ENCODE measurements at places on chromosomes 7 and 10. TPM values are rescaled to one million over a fixed set of nuclear protein-coding genes. Genes with fewer than 3 reads are reported as not detected.

The GJD4 gene
- total RNA-seq, result not detected

The OR2A5 gene
- not detected for total RNA-seq

The ZPBP gene
- total RNA-seq, result not detected

The VSTM4 gene
- total RNA-seq, result 1.1 TPM

The NPSR1 gene
- total RNA-seq, result not detected

The PLEKHS1 gene
- total RNA-seq, result not detected

The TAS2R5 gene
- 1.5 TPM for total RNA-seq

The GNGT1 gene
- total RNA-seq, result not detected

The MMS19 gene
- total RNA-seq, result 84.4 TPM

The PDZD7 gene
- total RNA-seq, result 2.2 TPM

The LIPM gene
- not detected for total RNA-seq

The SH2D4B gene
- total RNA-seq, result not detected

The FKBP6 gene
- total RNA-seq, result not detected

The MMD2 gene
- total RNA-seq, result not detected

The DENND2A gene
- total RNA-seq, result 42.1 TPM

The ANKRD61 gene
- 0.18 TPM for total RNA-seq

The HOXA2 gene
- total RNA-seq, result not detected

The EFCAB10 gene
- total RNA-seq, result 0.38 TPM

- no peak for DNase-seq
Measured at GRCh38 chr7:150855476-150856302, 3.4 kb downstream of the AOC1 start.

DNA sequence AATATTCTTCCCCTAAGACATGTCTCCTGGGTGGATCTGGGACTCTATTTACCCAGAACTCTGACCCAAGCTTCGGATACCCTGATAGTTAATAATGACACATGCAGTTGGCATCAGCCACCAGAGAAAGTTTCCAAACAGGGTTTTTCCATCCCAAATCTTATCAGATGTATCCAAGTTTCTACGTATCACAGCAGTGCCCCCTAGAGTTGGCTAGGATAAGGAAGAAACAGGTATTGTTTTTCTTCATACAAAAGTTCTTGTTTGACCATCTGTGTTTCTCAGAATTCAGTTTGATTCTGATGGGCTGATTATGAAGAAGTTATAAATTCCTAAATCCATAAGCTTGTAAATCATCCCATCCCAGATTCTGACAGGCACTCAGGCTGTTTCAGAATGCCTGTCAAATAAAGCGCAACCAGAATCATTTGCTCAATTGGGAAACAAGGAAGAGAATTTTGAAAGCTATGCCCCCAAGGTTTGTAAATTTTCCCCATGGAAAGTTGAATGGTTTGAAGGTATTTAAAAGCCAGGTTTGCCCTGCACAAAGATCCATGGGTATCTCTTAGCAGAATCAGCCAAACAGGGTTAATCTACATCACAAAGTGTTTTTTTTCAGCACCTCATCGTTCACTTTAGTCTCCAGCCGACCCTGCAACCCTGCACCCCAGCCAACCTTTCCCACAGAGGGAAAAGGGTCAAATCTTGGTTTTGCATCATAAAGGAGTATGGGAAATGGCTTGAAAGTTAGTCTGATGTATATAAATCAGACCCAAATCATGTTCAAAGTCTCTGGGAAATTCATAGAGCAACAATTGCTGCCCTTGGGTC is 47.4 kb downstream of the NRAP start:
- DNase-seq, result no peak

DNA sequence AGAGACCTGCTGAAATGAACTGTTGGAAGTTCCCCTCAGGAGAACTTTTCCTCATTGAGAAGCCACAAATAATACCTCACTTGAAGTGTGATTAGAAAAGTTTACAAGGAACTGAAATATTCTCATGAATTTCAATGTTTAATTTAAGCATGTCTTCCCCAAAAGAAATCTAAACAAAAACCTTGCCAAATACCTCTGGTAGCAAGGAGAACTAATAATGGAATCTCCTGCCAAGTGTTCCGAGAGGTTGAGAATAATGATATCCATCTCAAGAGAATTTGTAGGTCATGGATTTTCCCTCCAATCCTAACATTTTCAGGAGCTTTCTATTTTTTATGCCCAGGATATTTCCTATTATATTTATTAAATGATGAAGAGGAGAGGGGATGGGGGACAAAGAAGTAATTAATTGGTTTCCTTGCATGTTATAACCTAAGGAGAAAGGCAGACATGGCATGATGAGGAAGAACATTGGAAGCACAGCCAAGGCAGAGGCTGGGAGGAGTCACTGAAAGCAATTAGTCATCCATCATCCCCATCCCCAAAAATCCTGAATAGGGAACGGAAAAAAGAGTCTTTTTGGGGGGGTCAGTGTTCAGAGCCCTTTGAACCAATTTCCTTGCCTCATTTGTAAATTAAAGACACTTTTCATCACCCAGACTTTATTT is 93.6 kb upstream of the IL6 start:
- peak; percentile 51 for DNase-seq

GRCh38 chr10:132545659-132546367 is 8.2 kb downstream of the INPP5A start:
- no peak for DNase-seq

- no peak for DNase-seq
Measured at GRCh38 chr10:69679736-69680135, 49.7 kb downstream of the FAM241B start.

DNA sequence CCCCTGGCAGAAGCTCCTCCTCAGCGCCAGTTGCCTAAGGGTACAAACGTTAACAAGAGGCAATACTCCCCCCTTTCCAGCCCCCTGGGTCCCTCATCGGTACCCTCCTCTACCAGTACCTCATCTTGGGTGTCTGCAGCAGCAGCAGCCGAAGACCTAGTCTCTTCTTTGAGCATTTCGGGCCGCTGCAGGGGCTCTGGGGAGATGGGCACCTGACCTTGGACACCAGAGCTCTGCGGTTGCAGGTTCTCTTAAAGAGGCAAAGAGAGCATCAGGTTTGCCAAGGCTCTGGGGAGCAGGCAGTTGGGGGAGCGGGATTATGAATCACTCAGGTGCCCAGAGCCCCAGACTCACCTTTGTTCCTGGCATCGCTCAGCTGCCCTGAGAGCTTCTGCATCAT is 3.5 kb downstream of the FBXL15 start:
- no peak for DNase-seq

- peak; percentile 76 for DNase-seq
Measured at GRCh38 chr7:94043299-94043698, 39.1 kb upstream of the BET1 start.

DNA sequence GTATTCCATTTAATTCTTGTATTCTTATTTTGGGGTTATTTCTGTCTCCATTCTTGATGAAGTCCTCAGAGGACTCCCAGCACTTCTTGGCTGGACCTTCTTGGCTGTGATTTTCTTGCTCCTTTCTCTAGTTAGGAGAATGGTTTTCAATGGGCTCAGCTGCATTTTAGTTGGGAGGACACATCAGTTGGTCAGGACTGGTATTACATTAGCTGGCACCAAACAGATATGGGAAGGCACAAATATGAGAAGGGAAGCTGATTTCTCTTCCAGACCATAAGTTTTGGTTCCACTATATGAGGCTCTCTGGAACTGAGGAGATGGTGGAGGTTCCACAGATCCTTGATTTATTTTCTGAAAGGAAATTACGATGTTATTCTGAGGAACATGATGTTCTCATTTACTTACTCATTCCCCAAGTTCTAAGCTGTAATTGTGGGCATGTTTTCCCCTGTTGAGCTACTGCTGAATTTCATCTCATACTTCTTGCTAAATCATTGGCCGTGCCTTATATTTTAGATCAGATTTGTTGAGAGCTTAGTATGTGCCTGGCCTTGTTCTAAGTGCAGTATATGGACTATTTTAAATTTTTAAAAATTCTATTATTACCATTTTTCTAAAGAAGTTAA is 261.0 kb downstream of the THSD7A start:
- no peak for DNase-seq

- peak; percentile 49 for DNase-seq
Measured at GRCh38 chr10:84329196-84329611, 815 bp downstream of the CCSER2 start.

DNA sequence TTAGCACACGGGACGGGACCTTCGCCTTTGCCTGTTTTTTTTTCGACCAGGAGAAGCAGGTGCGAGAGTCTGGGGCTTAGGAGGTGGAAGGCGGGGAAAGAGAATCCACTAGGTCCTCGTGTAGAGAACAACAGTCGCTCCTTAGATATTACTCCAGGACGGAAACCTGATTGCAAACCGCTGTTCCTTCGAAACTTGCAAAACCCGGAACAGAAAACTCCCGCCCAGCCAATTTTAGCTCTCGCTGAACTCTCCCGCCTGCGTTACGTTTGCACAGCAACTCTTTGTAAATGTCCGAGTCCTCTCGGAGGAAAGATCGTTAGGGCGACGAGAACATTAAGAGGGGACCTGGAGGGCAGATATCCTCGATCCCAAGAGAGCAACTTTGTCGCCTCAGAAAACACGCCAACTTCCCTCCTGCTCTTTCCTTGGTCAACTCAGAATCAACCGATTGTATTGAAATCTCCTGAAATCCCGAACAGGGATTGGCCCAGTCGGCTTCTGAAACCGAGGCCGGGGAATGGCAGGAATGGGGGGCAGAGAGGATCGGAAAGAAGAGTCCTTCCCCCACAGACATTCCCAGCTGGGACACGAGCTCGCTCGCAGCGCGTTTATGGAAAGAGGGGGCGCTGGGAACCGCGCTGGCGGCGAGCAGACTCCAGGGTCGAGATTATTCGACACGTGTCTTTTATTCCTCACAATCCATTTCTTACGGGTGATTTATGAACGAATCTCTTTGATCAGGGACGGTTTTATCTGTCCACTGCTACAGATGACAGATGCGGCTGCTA is 9.9 kb downstream of the TWIST1 start:
- peak; percentile 59 for DNase-seq

DNA sequence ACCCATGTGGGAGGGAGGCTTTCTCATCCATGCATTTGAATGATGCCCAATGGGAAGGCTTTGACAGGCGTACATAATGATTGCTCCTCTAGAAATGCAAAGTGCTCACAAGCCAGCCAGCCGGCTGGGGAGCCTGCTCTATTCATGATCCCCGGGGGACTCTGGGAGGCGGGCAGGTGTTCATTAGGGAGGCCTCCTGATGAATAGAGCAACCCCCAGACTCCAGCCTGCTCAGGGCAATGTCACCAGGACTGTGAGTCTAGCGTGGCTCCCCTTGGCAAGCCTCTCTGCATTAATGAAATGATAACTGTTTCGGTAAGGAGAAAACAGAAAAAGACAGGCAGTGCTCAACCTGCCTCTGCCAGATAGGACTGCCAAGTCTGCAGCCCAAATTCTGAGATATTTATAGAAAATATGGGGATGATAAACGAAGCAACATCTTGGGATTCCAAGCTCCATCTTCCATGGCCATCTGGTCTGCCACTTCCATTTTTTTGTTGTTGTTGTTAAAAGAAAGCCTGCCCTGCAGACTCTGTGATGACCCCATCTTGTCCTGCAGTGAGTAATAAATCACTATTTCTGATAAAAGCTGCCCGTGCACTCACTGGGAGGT is 236.4 kb downstream of the PRPF18 start:
- DNase-seq, result no peak

DNA sequence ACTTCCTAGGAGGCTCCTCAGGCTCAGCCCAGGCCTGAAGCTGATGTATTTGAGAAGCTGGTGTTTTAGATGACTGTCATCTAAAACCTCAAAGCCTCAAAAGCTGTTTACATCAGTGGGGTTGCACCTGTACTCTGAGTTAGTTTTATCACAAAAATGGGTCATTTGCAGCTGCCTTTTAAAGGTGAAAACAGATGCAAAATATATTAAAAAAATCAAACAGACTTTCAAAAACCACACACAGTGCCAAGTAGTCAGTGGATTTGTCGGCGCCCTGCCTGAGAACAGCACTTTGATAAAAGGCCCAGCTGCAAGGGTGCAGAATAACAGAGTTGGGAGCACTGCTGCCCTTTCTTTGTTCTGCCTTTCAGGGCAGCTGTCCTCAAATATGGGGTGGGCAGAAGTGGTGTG is 103.0 kb downstream of the VOPP1 start:
- no peak for DNase-seq

- DNase-seq, result no peak
Measured at GRCh38 chr7:43600056-43600455, 17.1 kb downstream of the STK17A start.

DNA sequence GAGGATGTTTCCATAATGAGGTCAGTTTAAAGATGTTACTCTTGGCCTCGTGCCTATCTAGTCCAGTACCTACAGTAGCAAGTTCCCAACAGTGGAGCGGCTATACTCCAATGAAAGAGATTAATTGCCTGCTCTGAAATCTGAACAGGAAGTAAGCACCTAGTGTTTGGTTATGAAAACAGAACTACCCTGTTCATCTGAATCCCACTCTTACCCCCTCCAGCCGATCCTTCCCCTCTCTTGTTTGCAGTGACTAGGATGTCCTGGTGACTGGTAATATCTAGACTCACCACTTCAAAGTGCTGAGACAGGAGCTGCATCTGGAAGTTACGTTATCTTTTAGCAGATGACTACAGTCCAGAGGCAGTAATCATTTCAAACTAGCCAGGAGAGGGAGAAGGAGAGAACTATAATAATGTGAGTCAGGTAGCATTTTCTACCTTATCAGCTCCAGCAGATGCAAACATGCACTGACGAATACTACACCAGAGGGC is 666.7 kb upstream of the NRP1 start:
- peak; percentile 8 for DNase-seq

- DNase-seq, result no peak
Measured at GRCh38 chr10:97534746-97535367, 36.1 kb downstream of the UBTD1 start.

All from astrocyte (in vitro differentiated cells and primary cell).